ENCODE measurements at places on chromosomes 5 and 9. TPM values are rescaled to one million over a fixed set of nuclear protein-coding genes. Genes with fewer than 3 reads are reported as not detected.

GRCh38 chr9:79264041-79264440 is 307.7 kb upstream of the TLE4 start:
- no peak for DNase-seq

GRCh38 chr9:102867488-102867887 is 127.6 kb upstream of the CYLC2 start:
- no peak for DNase-seq

DNA sequence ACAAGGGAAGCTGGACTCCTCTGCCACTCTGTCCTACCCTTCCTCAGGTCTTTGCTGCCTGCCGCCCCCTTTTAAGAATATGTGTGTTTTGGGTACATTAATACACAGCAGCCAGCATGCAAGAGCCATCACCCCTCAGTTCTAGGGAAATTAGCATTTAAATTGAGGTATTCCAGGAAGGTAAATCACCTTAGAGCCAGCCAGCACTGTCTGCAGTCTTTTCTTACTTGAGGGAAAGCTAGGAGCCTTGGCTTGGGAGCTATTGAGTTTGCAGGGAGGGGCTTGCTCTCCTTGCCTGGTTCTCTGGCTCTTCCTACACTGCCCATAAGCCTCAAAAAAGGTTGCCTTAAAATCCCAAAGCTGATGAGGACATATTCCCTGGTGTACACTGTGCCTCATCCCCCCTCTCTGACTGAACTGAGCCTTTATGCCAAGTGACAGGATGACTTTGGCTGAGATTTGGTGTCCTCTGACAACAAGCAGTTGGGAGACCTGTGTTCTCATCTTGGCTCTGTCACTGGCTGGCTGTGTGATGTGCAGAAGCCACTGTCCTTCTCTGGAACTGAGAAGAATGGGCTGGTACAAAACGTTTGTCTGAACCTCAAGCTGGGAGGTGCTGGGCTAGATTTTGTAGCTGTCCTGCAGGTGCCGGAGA is 54.1 kb downstream of the TRIM32 start:
- DNase-seq: no peak

Gene LURAP1L
- 1.3 TPM for total RNA-seq

Gene C9orf153
- not detected for total RNA-seq
